Activated CD4-positive, alpha-beta T cell treated with anti-CD3 and anti-CD28 coated beads, Interleukin-2, amount 50 U/mL, for 48 hours (primary cell): ENCODE measurements at places on chromosomes 5 and 9.

DNA sequence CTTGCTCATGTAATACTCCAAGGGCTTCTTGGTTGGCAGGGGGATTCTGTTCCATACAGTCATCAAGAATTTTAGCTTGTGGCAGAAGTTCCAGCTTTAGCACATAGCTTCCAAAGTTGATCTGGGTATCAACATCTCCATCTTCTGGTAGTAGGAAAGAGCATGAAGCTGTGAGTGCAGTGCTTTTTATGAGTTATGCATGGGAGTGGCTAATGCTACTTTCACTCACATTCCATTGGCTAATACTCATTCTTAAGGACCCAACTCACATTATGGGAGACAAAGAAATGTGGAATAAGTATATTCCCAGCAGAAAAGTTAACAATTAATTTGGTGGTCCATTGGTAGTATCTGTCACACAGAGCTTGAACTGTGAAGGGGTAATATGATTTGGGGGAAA, 194.2 kb upstream of the CHD1 start:
- no peak for DNase-seq

DNA sequence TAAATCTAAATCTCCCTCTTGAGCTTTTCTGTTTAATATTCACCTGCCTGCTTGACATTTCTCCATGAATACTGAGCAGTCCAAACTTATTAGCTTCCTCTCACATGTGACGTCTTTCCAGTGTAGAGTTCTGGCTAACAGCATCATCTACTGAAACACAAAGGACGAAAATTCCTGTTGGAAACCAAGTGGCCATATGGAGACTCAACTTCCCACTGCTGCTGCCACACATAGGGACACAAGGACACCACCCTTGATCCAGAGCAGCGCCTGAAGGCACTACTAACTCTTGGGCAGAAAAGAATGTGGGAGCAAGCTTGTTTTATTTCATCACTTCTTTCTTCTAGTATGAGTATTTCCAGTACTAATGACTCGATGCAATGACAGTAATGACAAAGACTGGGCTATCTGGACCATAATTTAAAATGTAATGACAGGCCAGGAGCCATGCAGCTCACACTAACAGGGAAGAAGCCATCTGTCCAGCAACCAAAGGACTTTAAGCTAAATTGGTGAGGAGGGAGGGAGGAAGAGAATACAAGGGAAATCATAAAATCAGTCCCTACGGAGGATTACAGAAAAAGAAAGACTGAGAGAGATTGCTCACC, 19.2 kb downstream of the RNF130 start:
- DNase-seq: no peak

DNA sequence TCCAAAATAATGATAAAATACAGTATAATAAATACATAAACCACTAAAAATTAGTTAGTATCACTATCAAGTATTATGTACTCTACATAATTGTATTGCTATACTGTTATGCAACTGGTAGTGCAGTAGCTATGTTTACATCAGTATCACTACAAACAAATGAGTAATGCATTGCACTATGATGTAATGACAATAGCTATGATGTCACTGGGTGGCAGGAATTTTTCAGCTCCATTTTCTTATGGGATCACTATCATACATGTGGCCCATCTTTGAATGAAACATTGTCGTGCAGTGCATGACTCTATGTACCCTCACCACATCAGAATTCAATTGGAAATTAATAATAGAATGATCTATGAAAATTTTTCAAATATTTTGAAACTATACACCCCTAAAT, 201.3 kb downstream of the MPDZ start:
- DNase-seq: no peak

DNA sequence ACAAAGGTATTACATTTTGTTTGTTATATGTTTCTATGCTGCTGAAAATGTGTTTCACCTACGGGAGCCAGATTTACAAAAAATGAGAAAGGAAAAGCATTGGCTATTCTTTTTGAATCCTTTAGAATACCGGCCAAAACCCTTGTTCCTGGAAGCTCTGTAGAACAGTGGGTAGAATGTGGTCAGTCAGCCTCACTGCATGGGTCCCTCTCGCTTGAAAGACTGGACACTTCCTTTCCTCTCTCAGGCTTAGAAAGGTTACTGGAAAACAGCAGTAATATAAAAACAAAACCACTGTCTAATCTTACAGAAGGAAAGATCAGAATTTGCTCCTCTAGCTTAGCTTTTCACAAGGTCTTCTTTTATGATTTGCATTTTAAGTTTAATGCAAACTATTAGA, 45.1 kb downstream of the OSTF1 start:
- DNase-seq: no peak

- DNase-seq: no peak
These were observed 56.8 kb downstream of the MTREX start for GRCh38 chr5:55364537-55365055.

GRCh38 chr9:91817493-91818224, 132.4 kb downstream of the ROR2 start:
- no peak for DNase-seq

- no peak for DNase-seq
These were observed 118.4 kb downstream of the MARCHF11 start for GRCh38 chr5:16061163-16061562.

GRCh38 chr5:158746979-158747378, 352.7 kb downstream of the EBF1 start:
- DNase-seq: no peak

- no peak for DNase-seq
These were observed 3.0 kb upstream of the PROB1 start for GRCh38 chr5:139397921-139398320.

GRCh38 chr9:120001536-120001935, 578.4 kb downstream of the CDK5RAP2 start:
- DNase-seq: no peak

DNA sequence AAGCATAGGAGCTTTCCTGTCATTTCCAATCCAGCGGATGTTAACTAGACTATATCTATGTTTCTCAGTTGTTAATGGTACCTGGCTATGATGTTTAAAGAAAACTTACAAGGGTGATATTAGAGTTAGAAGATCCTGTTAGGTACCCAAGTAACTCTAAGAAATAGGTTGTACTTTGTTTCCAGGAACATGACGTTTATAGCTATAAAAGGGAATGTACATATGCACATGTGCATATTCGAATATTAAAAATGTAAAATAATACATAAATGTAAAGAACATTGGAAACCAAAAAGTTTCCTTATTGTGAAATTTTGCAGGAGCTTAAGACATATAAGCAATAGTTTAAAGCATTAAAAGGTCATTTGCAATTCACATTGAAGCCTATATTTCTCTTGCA, 247.7 kb upstream of the EDIL3 start:
- no peak for DNase-seq

GRCh38 chr5:67301285-67301903, 104.8 kb upstream of the CD180 start:
- DNase-seq: no peak

DNA sequence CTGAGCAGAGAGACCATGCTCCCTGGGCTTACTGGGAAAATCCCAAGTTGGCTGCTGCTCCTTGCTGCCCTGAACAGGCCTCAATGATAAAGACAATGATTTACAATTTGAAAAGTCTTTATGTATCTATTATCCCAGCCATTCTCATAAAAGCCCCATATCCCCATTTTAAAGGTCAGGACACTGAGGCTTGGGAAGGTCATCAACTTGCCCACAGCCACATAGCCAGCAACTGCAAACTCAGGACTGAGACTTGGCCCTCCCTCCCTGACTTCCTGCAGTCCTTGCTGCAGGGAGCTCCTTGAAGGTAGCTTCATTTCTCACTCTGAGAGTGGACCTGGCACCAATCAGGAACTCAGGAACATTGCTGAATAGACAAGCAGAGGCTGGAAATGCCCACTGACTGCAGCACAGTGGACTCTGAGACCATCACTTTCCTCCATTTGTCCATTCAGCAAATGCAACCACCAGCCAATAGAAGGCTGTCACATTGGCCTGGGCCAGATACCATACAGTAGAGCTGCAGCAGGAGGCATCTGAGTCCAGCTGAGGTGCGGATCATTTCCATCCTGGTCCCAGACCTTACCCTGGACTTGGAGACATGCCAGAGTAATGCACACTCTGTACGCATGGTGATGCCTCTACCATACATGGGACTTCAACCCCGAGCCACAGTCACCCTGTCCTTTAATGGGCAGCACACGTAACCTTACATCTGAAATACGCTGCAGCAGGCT, 18.3 kb downstream of the TNIP1 start:
- DNase-seq: no peak

DNA sequence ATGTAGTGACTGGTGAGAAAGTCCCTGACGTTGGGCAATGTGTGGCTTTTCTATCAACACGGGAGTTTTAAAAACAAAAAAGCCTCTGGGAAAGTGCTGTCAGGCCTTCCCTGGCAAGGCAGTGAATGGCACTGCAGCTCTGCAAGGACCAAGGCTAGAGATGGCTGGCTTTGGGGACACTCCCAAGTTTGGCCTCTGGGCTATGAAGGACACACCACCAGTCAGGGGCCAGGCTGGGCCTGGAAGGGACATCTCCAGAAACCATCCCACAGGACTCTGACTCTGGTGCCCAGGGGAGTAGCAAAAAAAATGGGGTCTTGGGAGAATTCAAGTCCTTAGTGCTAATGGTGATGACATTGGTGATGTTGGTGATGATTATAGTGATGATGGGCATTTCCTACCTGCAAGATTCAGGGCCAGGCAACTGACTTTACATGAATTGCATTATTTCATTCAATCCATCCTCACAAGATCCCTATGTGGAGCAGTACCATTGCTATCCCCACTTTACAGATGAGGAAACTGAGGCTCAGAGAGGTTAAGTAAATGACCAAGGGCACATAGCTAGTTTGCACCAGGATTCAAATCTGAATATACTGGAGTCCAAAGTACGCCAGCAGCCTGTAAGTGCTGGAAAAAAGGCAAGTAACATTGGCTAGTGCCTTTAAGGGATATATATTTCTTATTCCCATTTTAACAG, 2.6 kb upstream of the PPARGC1B start:
- no peak for DNase-seq
